ENCODE measurements at places on chromosomes 16 and 17.

DNA sequence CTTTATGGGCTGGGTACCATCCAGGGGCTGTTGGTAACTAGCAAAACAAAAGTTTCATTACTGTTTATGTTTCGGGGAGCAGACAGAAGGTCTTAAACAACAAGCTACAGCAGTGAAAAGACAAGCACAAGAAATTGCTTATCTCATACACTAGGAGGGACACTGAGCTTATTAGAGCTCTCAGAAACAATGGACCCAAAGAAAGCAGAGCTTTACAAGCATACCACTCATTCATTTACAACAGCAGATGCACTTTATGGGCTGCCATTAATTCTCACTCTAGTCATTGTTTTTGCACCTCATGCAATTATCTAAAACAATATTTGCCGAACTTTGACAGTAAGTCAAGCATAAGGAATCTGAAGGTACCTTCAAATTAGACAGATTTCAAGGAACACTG, 10.0 kb downstream of the KRT16 start:
- DNase-seq, result no peak

GRCh38 chr16:86901483-86901882, 323.1 kb downstream of the FOXL1 start:
- no peak for DNase-seq

DNA sequence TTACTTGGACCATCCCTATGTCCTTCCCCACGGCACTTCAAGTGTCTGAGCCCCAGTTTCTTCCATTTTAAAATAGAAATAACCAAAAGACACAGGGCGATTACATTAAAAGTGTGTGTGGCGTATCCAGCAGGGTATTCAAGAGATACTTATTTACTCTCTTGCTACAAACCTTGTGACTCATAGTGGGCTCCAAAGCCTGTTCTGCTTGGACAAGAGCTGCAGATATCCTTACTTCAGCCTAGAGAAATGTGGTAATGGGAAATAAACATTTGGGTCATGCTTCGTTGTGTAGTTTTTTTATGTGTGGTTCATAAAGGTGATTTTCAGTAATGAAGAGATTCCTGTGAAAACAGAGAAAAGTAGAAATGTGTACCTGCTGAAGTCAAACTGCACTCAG, 288.9 kb upstream of the CDH11 start:
- no peak for DNase-seq

- no peak for DNase-seq
These were observed 46.5 kb downstream of the HNF1B start for GRCh38 chr17:37698132-37698910.

- no peak for DNase-seq
These were observed 28.7 kb upstream of the DDX52 start for GRCh38 chr17:37671824-37672547.

DNA sequence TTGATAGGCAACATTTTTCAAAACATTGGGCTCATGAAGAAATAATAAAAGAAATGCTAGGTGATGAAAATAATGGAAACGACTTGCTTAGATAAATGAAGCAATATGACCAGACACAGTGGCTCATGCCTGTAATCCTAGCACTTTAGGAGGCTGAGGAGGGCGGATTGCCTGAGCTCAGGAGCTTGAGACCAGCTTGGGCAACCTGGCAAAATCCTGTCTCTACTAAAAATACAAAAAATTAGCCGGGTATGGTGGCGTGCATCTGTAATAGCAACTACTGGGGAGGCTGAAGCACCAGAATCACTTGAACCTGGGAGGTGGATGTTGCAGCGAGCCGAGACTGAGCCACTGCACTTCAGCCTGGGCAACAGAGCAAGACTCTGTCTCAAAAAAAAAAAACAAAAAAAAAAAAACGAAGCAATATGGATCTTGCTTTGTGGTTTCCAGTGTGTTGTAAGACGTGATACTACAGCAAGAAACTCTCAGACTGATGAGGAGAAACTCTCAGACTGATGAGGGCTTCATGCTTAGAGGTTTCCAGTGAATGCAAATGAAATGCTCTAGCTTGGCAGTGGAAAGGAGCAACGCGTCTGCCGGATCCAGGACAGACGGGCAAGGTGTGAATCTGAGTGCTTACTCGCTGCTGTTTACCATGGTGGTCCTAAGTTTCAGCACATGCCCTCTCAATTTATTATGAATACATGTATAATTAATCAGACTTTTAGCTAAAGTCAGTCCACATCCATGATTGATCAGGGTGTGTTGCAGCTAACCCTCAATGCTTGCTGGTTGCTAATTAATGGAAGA, 11.5 kb upstream of the IGF2BP1 start:
- no peak for DNase-seq

DNA sequence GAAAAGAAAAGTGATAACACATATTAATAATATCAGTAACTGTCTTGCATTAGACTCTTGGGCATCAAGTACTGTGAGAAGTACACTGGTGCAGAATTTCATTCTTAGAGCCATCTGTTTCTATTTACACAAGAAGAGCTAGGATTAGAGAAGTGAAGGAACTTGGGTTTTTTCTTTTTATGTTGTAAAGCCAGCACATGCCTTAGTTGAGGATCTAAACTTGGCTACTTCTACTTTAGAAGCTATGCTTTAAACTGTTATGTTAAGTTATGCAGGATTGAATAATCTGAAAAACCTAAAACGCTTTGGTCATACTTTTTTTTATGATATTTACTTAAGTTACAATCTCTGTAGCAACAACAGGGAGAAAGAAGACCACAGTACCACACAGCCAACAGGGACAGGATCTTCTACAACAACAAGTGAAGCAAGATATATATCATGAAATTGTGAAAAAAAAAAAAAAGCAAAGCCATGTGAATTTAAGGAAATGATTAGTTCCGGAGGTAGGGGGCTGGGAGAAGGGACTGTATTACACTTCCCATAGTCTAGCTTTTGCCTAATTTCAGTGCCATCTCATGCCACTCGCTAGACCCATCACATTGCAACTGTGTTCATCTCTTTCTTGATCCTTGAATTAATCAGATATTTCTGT, 305.1 kb upstream of the GOT2 start:
- DNase-seq, result peak; percentile 12

GRCh38 chr16:28162326-28162877, 49.4 kb downstream of the XPO6 start:
- no peak for DNase-seq

DNA sequence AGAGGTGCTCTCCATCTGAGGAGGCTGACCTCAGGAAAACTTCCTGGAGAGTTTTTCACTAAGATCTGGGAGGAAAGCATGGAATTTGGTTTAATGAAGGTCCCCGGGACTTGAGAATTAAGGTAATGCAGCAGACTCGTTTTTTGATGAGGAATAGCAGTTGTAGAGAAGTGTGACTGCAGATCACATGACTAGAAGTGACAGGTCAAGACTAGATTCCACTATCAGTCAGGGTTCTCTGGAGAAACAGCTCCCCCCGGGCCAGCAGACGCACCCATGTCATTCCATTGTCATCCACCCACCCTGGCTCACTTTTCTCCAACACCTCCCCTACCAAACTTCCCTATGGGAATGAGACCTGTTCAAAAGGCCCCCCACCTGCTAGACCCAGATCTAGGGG, 1.9 kb upstream of the DHRS13 start:
- no peak for DNase-seq
